ENCODE measurements at places on chromosomes 16 and 17. TPM values are rescaled to one million over a fixed set of nuclear protein-coding genes. Genes with fewer than 3 reads are reported as not detected.

GRCh38 chr16:59046335-59046734 lies 312.2 kb upstream of the GOT2 start:
- no peak for DNase-seq

GRCh38 chr16:89827383-89828198 lies 684 bp upstream of the SPIRE2 start:
- DNase-seq: peak; percentile 70

SDK2 gene
- not detected for total RNA-seq

- DNase-seq: peak; percentile 35
Measured at GRCh38 chr17:54902611-54903010, 2.0 kb downstream of the TOM1L1 start.

CLEC19A gene
- total RNA-seq: not detected

GRCh38 chr16:12896562-12896961 lies 4.8 kb upstream of the SHISA9 start:
- peak; percentile 80 for DNase-seq

GRCh38 chr17:79034931-79035485 lies 11.0 kb downstream of the C1QTNF1 start:
- DNase-seq: no peak

DNA sequence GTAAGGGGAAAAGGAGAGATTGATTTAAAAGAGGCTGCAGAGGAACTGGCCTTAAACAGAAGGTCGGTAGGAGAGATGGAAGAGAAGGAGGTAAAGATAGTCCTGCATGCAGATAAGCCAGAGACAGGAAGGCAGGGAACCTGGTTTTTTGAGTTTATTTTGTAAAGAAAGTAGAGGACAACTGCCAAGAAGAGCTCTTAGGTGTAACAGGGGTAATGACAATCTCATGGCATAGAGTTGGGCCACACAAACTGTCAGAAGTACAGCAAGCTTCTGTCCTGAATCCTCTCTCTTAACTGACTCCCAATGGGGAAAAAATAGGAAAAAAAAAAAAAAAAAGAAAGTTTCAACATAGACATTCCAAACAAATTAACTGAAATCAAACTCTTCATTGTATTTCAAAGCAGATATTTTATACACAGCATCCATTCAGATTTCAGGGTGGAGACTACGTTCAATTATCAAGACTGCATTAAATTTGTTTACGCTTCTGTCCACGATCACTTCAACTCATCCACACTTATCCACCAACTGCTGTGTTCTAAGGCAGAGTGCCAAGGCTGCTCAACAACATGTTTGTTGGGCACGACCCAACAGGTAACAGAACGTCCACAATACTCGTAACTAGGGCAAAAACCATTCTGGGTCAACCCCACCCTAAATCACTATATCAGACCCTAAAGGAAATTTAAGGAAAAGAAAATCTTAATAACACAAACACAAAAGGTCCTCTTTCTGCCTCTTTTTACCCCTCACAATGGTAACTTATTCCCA lies 34.9 kb downstream of the USP31 start:
- no peak for DNase-seq

DNA sequence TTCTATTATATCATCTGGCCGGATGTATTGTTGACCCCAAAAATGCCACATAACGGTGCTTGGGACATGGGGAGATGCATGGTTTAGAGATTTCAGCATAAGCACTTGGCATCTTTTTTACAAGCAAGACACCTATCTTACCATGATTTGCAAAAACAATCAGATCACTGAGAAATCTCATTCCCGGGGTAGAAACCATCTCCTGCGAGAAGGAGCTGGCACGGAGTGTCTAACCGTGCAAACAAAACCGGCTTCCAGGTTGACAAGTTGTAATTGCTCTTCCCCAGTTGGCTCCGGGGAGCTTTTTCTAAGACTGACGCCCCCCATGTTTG lies 1.0 kb downstream of the SLC16A6 start:
- DNase-seq: no peak

- peak; percentile 18 for DNase-seq
Measured at GRCh38 chr17:4585638-4585994, 1.3 kb downstream of the SMTNL2 start.

- no peak for DNase-seq
Measured at GRCh38 chr16:57567691-57568090, 25.2 kb downstream of the ADGRG5 start.

DNA sequence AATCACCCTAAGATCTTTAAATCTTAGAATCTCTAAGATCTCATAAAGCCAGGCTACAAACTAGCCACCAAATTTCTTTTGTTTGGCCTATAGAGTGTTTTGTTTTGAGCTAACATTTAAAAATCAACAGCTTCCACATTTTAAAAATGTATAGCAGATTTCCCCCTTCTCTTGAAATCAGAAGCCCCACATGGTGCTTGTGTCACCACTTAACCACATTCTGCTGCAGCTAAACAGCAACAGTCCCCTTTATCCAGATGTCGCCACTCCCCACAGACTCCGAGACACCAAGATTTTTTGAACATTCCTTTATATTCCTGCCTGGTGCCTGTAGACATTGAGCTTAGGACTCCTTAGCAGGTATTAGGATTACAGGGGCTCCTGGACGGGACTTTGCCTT lies 16.0 kb downstream of the GUCY2D start:
- no peak for DNase-seq

DNA sequence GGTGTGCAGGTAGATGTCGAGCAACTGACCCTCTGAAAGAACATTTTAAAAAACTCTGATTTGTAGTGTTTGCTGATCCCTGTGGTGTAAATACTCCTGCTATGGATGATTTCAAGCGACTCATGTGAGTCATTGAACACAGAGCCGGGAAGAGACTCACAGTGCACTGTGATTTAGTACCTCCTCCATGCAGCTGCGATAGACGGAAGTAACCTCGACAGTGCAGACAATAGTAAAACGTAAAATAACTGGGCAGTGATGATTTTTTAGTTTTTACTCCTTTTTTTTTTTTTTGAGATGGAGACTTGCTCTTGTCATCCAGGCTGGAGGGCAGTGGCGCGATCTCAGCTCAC lies 8.7 kb downstream of the TBX21 start:
- no peak for DNase-seq

GRCh38 chr17:51056813-51057510 lies 63.7 kb downstream of the SPAG9 start:
- peak; percentile 99 for DNase-seq
